ENCODE measurements at places on chromosomes 3 and 15.

GRCh38 chr3:52820736-52821135 lies 9.7 kb downstream of the ITIH4 start:
- peak; percentile 77 for DNase-seq

DNA sequence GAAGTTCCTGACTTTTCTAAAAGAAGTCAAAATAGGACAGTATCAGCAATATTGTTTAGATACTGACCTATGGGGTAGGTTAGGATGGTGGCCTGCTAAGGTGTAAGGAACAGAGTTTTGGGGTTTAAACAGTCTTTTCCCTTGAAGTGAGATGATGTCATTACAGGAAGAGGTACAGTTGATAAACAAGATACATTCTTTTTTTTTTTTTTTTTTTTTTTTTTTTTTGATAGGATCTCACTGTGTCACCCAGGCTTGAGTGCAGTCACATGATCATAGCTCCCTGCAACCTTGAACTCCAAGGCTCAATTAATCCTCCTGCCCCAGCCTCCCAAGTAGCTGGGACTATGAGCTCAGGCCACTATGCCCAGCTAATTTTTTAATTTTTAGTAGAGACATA lies 33.3 kb downstream of the SLC25A36 start:
- no peak for DNase-seq

GRCh38 chr15:31223478-31224350 lies 102.9 kb upstream of the KLF13 start:
- no peak for DNase-seq

DNA sequence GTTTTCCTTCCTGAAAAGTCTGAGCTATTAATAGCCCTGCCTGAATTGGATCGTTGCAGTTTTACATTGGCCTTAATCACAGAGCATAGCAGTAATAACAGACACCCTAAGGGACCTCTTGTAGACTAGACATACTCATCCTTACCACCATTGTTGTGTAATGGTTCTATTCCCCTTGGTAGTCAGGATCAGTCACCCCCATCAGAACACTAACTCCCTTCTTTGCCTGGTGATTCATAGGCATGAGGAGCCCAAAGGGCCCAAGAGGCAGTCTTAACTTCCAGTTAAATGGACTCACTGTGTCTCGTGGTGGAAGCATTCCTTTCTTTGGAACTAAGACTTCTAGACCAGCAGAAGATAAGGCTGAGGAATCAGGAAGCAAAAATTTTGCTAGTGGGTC lies 20.2 kb downstream of the CGGBP1 start:
- DNase-seq, result no peak

DNA sequence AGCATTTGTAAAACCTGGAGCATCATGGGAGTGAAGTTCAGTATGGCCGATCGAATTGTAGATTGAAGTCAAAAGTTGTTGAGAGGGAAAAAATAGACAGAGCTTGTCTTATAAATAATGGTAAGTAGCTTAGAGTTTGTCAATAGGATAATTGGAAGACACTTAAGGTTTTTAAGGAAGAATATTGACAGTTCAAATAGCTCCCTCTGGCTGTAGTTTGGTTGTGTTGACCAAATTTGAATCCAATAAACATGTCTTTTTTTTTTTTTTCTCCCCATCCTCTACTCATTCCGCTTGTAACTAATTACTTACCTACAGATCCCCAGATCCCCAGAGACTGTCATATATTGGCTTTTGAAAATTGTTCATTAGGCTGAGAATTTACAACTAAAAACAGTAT lies 677.0 kb downstream of the AGBL1 start:
- DNase-seq, result no peak
